ENCODE measurements at places on chromosomes 7 and 10. TPM values are rescaled to one million over a fixed set of nuclear protein-coding genes. Genes with fewer than 3 reads are reported as not detected.

GRCh38 chr7:71389976-71390375 lies 258.0 kb downstream of the GALNT17 start:
- no peak for DNase-seq

DNA sequence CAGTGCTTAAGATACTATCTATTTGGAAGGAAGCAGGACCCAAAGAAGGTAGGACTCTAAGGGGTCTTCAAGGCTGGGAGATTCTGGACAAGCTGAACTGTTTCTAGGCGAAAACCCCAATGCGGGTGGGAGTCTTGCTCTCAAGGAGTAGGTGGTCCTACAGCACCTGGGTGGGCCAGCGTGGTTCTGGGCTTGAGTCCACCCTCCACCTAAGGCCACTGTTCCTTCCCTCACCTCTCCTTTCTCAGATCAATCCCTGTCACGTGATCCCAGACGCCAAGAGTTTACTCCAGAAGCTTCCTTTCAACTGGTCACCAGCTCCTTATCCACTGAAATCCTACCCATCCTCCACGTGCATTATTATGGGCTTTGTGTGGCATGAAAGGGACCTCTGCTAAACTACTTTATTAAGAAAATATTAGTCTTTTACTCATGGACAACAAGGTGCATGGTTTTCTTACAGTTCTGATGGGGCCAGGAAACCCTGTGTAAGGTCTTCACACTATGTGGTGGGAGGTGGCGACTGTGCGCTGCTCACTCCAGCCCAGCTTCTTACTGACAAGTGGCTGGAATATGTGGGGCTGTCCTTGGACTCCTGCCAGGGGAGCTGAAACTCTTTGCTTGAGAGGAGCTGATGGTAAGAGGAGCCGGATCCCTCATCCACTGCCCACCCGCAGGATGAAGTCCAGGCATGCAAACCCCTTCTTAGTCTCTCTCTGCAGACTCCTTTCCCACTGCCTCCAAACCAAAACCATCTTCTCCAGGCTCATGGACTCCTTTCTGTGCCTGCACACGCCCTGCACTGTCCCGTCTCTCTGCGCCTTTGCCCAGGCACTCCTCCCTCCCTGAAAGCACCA lies 1.6 kb downstream of the ZNF746 start:
- peak; percentile 89 for DNase-seq

DNA sequence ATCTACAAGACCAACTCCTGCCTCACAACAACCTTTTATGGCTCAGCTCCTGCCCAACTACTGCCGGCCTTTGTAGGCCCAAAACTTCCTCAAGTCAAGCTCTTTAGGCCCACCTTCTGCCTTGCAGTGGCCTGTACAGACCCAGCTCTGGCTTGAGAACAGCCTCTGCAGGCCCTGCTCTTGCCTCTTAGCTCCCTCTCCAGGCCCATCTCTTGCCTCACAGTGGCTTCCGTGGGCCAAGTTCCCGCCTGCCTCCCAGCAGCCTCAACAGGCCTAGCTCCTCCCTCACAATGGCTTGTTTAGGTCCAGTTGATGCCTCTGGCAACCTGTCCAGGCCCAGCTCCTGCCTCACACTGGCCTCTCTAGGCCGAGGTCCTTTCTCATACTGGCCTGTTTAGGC lies 32.4 kb upstream of the VKORC1L1 start:
- DNase-seq = no peak

- DNase-seq = no peak
Measured at GRCh38 chr7:11294218-11294617, 320.5 kb downstream of the PHF14 start.

- peak; percentile 67 for DNase-seq
Measured at GRCh38 chr10:132460071-132460470, 63.1 kb downstream of the PWWP2B start.

- DNase-seq = no peak
Measured at GRCh38 chr7:104089612-104090011, 100.2 kb upstream of the RELN start.

KCNMA1 gene
- 163 TPM for total RNA-seq

- no peak for DNase-seq
Measured at GRCh38 chr7:23055582-23056178, 41.8 kb upstream of the HYCC1 start.

GNB2 gene
- total RNA-seq = 185 TPM

- no peak for DNase-seq
Measured at GRCh38 chr7:100153708-100154535, 4.6 kb downstream of the TRAPPC14 start.

FFAR4 gene
- 0.12 TPM for total RNA-seq

SPDYE11 gene
- total RNA-seq = not detected

C7orf57 gene
- total RNA-seq = not detected

DNA sequence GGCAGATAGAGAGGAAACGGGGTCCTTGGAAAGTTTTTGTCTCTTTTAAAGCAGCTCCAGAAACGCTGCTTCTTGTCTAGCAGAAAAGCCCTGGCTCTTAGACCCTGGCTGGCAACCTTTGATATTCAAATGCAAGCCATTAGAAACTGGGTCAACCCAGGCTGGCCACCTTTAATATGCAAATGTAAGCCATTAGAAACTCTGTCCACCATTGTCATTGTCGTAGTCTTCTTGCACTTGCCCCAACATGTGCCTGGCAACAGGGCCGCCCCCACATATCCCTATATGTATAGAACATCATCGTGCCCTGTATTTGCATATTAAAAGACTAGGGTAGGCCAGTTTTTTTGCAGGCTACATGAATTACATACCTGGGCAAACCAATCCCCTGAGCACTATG lies 621.3 kb upstream of the DPP6 start:
- no peak for DNase-seq

PODXL gene
- total RNA-seq = 55.5 TPM

- DNase-seq = peak; percentile 52
Measured at GRCh38 chr7:47326220-47326619, 255.7 kb downstream of the TNS3 start.

- DNase-seq = no peak
Measured at GRCh38 chr7:15446722-15447121, 115.1 kb downstream of the AGMO start.

OR2AE1 gene
- not detected for total RNA-seq

DNA sequence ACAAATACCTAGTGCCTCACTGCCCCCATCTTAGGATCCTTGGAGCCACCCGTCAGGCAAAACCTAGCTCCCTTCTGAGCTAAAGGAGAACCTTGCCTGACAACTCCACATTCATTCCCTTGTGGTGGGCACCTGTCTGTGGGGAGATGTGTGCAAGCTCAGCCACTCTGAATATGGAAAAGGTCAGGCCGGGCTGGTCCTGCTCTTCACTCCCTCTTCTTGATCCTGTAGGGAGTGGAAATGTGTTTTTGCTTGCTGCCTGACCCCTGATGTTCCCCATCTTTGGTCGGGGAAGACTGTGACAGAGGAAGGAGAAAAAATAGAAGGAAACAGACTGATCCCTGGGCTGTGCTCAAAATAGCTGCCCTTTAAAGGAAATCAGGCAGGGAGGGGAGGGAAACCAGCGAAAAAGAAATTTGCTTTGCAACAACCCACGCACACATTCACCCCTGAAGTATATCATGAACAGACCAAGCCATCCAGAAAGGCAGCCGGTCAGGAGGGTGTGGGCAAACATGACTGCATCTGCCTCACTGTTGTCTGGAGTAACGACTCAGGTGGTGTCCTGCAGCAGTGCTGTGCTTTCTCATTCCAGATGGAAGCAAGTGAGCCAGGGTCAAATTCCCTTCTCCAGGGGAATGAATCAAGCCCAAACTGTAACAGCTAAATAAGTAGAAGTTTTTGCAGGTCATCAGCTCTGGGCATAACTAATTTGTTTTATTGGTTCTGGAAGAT lies 74.0 kb downstream of the SCRN1 start:
- no peak for DNase-seq

Data from aorta (tissue), 5 donors.